ENCODE measurements at places on chromosomes 4 and X.

DNA sequence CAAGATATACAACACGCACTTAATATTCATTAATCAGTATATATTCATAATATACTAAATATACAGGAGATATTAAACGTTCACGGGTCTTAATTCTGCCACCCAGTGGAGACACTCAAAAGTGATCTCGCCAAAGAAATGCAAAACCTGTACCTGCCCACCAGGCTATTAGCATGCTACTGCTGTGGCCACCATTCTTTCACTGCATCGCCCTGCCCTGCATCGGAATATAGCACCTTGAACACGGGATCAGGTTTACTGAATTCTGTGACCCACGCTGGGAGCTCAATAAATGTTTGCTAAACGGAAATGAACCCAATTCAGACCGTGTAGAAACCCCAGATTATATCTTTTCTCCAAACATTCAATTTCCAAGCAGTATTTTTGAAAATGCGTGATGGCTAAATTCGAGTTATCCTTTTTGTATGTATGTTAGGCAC, 840 bp upstream of the CLCN3 start:
- no peak for DNase-seq

DNA sequence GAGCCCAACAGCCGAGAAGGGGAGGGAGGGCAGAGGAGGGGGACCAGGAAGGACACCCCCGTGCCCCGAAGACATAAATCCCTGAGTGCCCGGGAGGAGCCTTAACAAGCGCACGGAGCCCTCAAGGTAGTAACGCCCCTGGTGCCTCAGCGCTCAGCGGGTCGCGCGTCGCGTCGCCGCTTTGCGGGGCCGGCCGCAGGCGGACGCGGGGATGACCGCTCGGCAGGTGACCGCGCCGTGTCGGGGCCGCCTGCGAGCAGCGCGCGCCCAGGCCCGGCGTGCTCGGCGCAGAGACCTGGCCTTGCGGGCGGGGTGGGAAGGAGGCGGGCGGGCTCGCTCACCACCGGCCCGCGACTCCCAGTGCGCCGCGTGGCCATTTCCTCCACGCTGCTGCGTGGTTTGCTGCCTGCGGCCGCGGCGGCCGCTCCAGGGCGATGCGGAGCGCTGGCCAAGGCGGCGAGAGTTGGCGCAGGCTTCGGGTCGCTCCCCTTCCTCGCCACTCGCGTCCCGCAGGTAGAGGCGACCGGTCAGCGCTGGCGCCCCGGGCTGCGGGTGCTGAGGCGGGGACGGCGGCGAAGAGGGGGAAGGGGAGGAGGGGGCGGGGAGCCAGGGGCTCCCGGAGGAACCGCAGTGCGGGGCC, 632 bp downstream of the CCSER1 start:
- DNase-seq: no peak

- DNase-seq: no peak
Observed at GRCh38 chr4:141216002-141216761, 4.5 kb upstream of the ZNF330 start.

DNA sequence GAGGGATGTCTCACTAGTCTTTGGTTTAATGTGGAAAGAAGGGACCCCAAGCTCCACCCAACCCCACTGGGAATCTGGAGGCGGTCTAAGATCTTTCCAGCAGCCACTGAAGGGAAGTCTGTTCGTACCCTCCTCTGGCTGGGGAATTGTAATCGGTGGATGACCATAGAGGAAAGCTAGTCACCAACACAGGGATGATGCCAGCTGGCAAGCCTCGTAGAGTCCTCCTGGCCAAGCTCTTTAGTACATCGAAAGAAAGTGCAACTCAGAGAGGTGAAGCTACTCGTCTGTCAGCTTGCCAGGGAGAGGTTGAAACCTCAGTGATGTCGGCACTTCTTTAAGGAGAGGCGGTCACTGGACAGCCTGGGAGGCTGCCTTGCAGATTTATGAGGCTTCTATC, 58.7 kb downstream of the MAMLD1 start:
- no peak for DNase-seq

GRCh38 chr4:150008546-150008945, 69.7 kb upstream of the DCLK2 start:
- DNase-seq: no peak

DNA sequence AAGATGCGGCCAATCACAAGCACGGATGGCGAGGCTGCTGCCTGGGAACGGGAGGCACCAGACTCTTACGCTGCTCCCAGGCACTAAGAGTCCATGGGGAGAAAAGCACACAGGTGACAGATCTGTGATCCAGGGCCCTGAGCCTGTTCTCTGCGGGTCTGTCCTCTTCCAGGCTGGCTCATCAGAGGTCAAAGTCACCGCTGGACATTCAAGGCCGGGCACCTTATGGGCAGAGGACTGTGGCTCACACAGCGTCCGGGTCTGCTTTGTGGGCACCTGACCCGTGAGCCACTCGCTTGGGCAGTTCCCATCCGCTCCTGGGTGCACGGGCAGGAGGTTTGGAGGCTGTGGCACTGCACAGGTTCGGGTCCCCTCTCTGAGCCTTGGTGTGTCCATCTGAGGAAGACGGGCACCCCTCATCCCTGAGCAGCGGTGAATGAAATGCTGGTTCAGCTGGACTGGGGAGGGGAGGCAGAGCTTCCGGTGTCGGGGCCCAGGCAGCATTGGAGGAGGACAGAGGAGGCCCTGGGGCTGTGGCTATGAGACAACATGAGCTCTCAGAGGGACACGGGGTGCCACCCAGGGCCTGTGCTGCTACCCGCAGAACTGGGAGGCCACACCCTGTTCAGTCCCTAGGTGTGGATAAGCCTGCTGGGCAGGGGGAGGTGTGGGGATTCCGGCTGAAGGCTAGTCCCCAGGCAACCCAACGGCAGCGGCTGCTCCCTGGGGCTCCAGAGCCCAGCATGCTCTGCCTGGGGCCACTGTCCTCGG, 61.2 kb upstream of the AFAP1 start:
- DNase-seq: no peak

DNA sequence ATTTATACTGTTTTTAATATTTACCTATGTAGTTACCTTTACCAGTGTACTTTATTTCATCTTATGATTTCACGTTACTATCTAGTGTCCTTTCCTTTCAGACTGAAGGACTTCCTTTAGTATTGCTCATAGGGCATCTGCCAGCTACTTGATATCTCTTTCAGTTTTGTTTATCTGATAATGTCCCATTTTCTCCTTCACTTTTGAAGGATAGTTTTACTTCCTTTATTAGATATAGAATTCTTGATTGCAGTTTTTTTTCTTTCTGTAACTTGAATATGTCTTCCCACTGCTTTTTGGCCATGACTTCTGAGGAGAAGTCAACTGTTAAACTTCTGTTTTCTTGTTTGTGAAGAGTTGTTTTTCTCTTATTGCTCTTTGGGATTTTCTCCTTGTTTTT, 69.4 kb upstream of the MAGED1 start:
- DNase-seq: no peak

- DNase-seq: no peak
Observed at GRCh38 chrX:15165832-15166231, 104.1 kb downstream of the ASB9 start.

GRCh38 chrX:40131654-40132337, 34.0 kb upstream of the BCOR start:
- DNase-seq: no peak
